Esophagus muscularis mucosa (tissue), 4 donors: ENCODE measurements at places on chromosomes 7 and 10. TPM values are rescaled to one million over a fixed set of nuclear protein-coding genes. Genes with fewer than 3 reads are reported as not detected.

Gene SPDYE11
- not detected for total RNA-seq

Gene MDFIC
- total RNA-seq = 34.5 TPM

Gene CREM
- total RNA-seq = 30.5 TPM

Gene DOCK1
- 55.8 TPM for total RNA-seq

Gene ARF5
- total RNA-seq = 117 TPM

Gene ORAI2
- 16.0 TPM for total RNA-seq

Gene UNC5B
- 3.7 TPM for total RNA-seq

Gene LRRC61
- total RNA-seq = 7.9 TPM

Gene ACHE
- 4.6 TPM for total RNA-seq

Gene VSTM2A
- total RNA-seq = 0.83 TPM

Gene DMTF1
- total RNA-seq = 60.6 TPM

Gene RP9
- total RNA-seq = 8.9 TPM

Gene NODAL
- not detected for total RNA-seq

Gene FGL2
- total RNA-seq = 349 TPM

Gene SLC16A12
- total RNA-seq = 1.7 TPM

Gene CCL24
- total RNA-seq = not detected

Gene NANOS1
- 8.0 TPM for total RNA-seq

Gene SORBS1
- 1,569 TPM for total RNA-seq

Gene SVOPL
- not detected for total RNA-seq

Gene CYP2C18
- not detected for total RNA-seq

Gene PKD2L1
- total RNA-seq = not detected

Gene THSD7A
- total RNA-seq = 3.8 TPM

Gene RBP4
- not detected for total RNA-seq

Gene CDK1
- 0.66 TPM for total RNA-seq

Gene SEMA3C
- total RNA-seq = 152 TPM

Gene TMEM196
- total RNA-seq = not detected

Gene CHCHD2
- total RNA-seq = 365 TPM

Gene ARL3
- total RNA-seq = 9.8 TPM

Gene CTAGE8
- 0.71 TPM for total RNA-seq

Gene CAMK2B
- total RNA-seq = 2.0 TPM

Gene TET1
- 8.9 TPM for total RNA-seq

Gene GPR15LG
- total RNA-seq = not detected

Gene VSIR
- 118 TPM for total RNA-seq
